CD4-positive, alpha-beta T cell treated with Interleukin-15 for 4 hours (primary cell): ENCODE measurements at places on chromosomes 4 and X.

- no peak for DNase-seq
Observed at GRCh38 chr4:87241336-87241735, 20.9 kb upstream of the KLHL8 start.

DNA sequence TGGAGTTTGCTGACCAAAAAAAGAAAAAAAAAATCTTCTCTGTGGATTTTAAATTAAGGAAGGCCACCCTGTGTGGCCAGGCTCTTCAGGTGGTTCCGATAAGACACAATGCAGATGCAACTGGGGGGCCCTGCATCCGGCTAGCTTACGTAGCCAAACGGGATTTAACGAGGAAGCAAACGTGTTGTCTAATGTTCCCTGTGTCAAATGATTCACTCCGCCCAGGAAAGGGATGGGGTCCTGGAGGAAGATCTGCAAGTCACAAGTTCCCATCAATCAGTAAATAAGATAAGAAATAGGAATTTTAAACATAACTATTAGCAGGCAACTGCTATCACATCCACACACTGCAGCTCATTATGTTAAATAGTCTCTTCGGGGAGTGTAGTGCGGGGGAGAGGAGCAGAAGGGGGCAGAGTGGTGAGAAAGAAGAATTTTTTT lies 216.4 kb upstream of the GYPA start:
- no peak for DNase-seq

DNA sequence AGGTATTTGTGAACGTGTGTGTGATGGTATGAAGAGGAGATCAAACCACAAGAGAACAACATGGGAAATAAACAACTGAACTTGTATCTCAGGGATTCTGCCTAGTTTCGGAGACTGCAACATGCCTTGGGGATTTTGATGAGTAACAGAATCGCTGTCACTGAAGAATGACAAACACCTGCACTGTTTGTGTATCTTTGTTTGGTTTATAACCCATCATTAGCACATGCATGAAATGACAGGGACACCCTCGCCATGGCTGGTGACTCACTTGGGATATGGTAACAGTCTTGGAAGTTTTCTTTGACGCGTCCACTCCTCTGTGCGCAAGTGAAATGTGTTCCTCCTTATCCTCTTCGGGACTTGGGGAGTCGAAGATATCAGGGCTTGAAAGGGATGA lies 30.3 kb upstream of the MAP3K15 start:
- DNase-seq = no peak

- DNase-seq = no peak
Observed at GRCh38 chr4:2722033-2722432, 34.1 kb downstream of the TNIP2 start.

GRCh38 chrX:90883479-90883878 lies 551.2 kb upstream of the PABPC5 start:
- DNase-seq = no peak

GRCh38 chr4:8613421-8614364 lies 21.1 kb downstream of the CPZ start:
- DNase-seq = no peak

DNA sequence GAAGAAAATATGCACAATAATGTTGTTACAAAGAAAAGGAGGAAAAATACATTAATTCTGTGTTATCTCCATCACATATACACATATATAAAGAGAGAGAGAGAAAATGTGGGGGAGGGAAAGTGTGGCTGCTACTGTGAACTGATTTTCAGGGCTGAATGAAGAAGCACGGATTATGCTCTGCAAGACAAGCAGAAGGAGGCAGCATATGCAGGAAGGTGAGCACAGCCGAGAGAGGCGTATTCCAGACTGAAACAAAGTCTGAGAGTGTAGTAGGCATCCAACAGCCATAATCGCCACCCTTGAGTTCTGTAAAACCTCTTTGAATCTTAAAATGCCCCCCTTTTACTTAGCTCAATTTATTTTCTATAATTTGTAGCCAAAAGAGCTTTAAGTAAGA lies 1081.8 kb upstream of the GRID2 start:
- DNase-seq = no peak

DNA sequence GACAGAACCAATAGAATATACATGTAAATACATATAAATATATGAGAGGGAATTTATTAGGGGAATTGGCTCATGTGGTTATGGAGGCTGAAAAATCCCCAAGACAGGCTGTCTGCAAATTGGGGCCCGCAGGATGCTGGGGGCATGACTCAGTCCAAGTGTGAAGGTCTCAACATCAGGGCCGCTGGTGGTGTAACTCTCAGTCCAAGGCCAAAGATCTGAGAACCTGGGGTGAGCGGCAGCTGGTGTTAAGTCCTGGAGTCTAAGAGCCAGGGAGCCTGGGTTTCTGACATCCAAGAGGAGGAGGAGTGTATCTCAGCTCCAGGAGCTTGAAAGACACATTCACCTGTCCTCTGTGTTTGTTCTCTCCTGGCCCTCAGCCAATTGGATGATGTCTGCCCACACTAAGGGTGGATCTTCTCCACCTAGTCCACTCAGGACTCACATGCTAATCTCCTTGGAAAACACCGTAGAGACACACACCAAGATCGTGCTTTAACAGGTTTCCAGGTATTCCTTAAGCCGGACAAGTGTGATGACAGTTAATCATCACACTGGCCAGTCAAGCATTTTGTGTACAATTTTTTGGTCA lies 28.9 kb downstream of the TIGD2 start:
- DNase-seq = no peak

GRCh38 chrX:154596290-154596929 lies 11.5 kb downstream of the CTAG1A start:
- peak; percentile 6 for DNase-seq

GRCh38 chrX:71178908-71179307 lies 34.3 kb downstream of the NLGN3 start:
- peak; percentile 50 for DNase-seq

DNA sequence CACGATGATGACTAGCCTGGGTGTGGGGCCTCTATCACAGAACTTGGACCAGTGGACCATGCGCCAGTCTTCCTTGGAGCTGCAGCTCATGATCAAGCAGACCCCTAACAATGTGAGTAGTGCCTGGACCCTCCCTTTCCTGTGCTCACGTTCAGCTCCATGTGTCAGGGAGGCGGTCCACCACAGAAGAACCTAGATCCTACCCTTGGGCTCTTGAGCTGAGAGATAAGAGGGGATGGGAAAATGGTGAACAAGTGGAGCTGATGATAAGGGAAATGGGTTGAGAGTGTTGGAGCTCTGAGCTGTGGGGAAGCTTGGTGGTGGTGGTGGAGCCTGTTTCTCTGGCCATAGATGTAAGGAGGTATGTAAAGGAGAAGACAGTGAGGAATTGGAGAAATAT lies 13.1 kb downstream of the MED12 start:
- no peak for DNase-seq

- DNase-seq = no peak
Observed at GRCh38 chr4:120694973-120695372, 227.6 kb downstream of the PRDM5 start.

GRCh38 chr4:104490770-104491480 lies 3.8 kb downstream of the CXXC4 start:
- peak; percentile 44 for DNase-seq

DNA sequence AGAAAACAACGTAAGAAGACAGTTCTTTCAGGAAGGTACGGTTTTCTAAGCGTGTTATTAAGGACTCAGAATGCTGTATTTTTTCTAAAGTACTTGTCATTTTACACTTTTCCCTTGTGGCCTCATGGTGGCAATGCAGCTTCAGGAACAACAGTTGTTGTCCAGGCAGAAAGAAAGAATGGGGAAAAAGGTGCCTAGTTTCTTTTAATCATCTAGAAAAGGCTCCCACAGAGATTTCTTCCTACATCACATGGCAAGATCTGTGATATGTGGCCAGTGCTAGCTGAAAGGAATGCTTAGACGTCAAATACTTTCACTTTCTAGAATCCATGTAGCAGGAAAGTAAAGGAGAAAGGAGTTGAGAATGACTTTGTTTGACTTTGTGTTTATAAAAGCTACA lies 49.0 kb upstream of the TRAM1L1 start:
- DNase-seq = no peak

DNA sequence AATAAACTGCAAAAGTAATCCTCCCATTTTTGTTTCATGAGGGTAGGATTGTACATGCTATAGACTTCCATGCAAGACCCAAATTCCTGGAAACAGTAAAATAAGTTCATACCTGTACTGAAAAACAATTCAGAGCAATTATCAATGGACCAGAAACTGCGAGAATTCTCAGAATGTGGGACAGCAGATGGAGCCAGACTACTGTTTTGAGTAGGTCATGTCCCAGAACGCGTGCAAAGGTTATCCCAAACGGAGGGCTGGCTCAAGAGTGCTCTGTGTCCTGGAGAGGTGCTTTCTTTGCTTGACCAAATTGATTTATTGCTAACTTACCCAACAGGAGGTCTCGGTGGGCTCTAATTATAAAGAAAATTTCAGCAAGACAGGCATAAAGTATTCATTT lies 1.7 kb upstream of the MAGEH1 start:
- no peak for DNase-seq

DNA sequence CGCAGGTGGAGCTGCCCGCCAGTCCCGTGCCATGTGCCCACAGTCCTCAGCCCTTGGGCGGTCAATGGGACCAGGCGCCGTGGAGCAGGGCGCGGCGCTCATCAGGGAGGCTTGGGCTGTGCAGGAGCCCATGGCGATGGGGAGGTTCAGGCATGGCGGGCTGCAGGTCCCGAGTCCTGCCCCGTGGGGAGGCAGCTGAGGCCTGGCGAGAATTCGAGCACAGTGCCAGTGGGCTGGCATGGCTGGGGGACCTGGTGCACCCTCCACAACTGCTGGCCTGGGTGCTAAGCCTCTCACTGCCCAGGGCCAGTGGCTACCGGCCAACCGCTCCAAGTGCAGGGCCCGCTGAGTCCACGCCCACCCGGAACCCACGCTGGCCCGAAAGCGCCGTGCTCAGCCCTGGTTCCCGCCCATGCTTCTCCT lies 646.5 kb downstream of the GABRG1 start:
- no peak for DNase-seq

GRCh38 chr4:113677325-113677724 lies 84.2 kb downstream of the CAMK2D start:
- peak; percentile 27 for DNase-seq

DNA sequence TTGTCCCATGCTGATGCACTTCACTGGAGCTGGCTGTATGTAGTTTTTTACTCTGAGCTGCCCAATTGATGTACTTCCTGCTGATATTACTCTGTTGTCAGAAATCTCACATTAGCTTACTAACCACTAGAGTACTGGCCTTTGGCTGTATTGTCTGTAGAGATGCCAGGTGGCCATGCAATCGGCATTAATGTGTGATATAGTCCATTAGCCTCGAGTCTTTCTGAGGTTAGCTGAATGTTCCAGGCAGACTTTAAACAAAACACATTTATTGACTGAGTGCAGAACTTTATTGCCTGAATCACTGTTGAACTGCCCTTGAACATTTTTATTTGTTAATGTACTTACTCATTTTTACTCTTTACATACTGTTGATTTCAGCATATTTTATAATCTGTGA lies 335.2 kb downstream of the PCDH10 start:
- DNase-seq = no peak

DNA sequence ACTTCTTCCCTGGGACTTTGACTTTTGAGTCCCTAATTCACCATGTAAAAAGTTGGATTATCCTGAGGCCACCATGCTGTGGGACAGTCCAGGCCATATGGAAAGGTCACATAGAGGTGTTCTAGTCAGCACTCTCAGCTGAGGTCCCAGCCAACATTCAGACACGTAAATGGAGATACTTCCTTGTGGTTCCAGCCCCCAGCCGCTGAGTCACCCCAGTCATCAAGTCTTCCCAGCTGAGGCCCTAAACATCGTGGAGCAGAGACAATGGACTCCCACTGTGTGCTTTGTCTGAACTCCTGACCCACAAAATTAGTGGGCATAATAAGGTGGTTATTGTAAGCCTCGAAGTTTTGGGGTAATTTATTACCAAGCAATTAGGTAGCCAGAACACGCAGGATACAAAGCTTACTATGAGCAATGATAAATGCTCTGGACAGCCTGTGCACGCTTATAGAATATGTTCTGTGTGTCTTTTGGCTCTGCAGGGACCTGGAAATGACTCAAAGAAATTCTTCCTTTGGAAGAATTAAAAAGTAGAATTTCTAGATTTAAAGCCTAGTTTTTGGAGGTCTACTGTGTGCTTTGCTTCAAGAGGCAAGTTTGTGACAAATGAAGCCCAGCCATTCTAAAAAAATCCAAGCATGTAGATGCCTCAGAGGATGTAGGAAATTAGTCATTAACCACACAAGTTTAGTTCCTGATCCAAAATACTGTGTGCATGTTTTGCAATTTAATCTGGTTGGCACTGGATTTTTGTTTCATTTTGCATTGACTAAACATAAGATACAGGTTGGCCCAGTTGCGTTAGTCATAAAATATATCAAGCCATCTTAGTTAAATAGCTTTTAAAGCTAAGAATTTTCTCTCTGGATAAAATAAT lies 33.2 kb upstream of the SLC9A7 start:
- DNase-seq = peak; percentile 10

DNA sequence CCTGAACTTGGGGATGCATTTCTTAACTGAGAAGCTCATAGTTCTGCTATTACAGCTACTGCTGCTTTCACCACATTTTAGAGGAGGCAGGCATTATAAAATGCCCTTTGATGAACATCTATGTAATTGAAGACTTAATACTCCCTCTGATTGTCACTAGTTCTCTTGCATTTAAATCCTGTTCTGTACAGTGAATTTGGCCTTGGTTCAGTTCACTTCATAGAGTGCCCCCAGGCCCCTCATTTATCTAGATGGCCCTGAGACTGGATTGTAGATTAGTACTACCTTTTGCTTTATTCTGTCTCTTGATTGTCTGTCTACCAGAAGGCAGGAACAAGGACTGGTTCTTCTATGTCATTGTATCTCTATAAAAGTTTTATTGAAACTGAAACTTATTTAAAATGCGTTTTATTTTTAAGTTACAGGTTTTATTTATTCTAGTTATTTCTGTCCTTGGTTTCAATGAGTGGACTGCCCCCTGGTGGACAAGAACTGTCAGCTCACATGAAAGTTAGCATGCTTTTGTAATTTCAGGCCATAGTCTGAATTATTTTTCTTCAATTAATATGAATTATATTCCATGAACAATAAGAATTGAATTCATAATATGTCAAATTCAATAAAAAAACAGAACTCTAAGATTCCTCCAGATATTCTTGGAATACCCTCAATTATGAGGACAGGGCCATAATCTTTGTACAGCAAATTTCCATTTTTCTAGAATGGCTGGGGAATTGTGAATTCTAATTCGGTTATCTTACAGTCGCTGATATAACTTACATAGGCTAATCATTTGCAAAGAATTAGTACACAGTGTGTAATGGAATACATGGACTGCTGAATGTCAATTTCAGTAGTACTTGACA lies 47.2 kb upstream of the TMEM33 start:
- DNase-seq = peak; percentile 41
